ENCODE measurements at places on chromosomes 2 and 18.
A peak's percentile ranks its signal among the peaks of the same experiment; 100 is the strongest.

GRCh38 chr2:100957996-100958653 is 44.0 kb upstream of the RPL31 start:
- peak; percentile 94 for DNase-seq

GRCh38 chr18:66461344-66461743 is 142.5 kb downstream of the CDH19 start:
- no peak for DNase-seq

- DNase-seq, result no peak
Measured at GRCh38 chr2:232075859-232076258, 114.3 kb downstream of the DIS3L2 start.

- no peak for DNase-seq
Measured at GRCh38 chr2:50786345-50786744, 245.6 kb downstream of the NRXN1 start.

DNA sequence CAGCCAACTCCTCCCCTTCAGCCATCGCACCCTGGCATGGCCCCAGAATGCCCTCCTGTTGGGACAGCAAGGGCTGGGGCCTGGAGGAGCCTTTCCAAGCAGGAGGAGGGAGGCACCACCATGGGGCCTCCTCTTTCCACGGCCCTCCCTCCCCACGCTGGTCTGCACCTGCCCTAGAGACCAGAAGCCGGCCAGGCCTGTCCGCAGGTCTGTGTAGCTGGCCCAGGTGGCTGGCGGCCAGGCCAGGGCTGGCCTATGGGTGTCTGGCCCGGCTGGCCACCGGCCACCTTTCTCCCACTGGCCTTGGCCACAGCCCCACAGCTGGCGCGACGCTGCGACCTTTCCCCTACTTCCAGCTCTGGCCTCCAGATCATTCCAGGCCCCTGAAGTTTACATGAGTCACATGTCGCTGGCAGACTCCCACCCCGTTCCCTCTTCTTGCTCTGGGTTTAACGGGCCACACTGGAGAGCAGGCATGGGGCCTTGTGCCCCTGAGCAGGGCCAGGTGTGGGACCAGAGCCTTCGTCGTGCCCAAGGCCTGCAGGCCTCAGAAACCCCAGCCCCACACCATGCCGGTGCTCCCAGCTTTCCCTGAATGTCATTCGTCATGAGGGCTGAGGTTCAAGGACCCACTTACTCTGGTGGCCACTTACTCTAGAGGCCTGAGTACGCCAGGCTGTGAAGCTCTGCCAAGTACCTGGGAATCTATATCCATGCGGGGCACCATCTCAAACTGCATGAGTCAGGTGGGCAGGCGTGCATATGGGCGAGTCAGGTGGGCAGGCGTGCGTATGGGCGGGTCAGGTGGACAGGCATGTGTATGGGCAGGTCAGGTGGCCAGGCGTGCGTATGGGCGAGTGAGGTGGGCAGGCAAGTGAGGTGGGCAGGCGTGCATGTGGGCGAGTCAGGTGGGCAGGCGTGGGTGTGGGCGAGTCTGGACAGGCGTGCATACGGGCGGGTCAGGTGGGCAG is 33.3 kb upstream of the KLF11 start:
- DNase-seq, result peak; percentile 81

DNA sequence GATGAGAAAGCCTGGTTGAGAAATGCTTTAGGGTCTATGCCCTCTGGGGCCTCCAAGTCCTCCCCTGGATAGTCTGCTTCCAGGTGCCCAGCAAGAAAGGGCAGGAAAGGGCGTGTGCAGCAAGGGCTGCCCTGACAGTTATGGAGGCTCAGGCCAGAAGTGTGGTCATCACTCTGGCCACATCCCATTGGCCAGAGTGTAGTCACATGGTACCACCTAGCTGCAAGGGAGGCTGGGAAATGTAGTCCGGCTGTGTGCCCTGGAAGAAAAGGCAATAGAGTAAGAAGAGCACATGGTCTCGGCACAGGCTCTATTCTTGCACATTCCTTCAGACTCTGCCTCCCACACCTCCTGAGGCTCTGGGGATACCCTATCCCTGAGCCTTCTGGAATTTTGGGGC is 35.7 kb downstream of the ODC1 start:
- DNase-seq, result peak; percentile 57

GRCh38 chr18:11857177-11857887 is 6.1 kb downstream of the CHMP1B start:
- peak; percentile 98 for DNase-seq

DNA sequence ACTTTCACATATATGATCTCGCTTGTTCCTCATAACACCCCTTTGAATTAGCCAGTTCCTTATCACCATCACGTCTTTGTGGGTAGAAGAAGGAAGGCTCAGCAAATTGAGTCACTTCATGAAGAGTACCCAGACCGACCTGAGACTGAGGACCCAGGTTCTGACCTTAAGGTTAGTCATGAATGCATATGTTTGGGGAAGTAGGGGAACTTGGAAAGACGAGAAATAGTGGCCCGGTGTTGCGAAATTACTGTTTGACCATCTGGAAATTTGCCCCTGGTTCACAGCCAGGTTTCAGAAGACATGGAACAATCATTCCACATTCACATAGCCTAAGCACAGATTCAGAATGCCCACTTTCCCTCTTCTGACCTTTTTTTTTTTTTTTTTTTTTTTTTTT is 59.8 kb downstream of the MEIS1 start:
- peak; percentile 95 for DNase-seq

DNA sequence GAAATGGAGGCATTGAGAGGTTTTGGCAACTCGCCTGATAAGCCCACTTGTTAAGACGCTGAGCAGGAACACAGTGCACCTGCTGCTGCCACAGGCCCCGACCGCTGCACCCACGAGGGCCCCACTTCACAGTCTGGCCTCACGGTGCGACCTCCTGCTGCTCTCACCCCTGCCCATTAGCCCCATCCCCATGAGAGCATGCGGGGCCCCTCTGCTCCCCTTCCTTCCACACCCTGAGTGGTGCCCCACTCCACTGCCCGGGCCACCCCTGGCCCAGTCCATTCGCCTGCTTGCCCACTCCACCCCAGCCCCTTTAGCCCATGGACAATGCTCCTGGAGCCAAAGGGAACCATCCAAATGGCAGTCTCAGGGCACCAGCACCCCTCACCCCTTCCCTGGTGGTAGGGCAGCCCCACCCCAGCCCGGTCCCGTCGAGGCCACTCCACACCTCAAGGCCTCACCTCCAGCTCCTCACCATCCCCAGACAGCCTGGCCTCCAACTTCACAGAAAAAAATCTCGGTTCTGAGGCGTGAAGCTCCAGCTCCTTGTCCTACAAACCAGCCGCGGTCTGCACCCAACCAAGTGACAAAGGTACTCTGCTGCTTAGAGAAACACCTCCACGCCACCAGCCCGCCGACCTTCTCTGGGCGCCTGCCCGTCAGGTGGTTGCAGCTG is 6.7 kb upstream of the GPR55 start:
- no peak for DNase-seq

GRCh38 chr2:3814706-3815245 is 111.4 kb downstream of the DCDC2C start:
- no peak for DNase-seq

- no peak for DNase-seq
Measured at GRCh38 chr18:3455907-3456685, 6.1 kb downstream of the TGIF1 start.

GRCh38 chr18:69830189-69830588 is 117.5 kb downstream of the CD226 start:
- no peak for DNase-seq

DNA sequence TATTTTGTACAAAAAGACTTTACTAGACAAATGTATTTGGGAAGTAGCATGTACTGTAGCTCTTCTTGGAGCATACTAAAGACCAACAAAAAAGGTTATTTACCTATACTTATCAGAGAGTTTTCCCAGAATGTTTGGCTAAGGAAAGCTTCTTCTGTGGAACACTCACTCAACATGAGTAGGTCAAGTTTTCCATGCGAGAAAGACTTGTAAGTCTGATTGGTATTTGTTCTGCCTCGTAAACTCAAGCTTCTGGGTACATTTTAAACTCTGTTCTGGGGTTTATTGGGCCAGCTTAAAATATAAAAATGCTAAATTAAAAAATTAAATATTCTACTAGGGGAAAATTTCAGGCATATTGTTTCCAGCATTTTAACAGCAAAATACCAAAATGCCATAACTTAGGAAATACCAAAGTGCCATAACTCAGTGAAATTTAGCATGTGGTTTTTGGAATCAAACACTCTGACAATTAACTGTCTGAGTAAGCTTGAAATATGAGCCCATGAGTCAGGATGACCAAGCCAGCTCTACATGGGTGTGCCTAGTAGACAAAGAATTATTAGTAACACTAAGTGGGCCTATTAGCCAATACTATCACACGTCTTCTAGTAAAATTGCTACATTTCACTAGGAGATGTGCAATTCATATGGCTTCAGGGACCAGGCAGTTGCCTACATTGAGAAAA is 47.3 kb upstream of the SERPINE2 start:
- DNase-seq, result peak; percentile 93

DNA sequence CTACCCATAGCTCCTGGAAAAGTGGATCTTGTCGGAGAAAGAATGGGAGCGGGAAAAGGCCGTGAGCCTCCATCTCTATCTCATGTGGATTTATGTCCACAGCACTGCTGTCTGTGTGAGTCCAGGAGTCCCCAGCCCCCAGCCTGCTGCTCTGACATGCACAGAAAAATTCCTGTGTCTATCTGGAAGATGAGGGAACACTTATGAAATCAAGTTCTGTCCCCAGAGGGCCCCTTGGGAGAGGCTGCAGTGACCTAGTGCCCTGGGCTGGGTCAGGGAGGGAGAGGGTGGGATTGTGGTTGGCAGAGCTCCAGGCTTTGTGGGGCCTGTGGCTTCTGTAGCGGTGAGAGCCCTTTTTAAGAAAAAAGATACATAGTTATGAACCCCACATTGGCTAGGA is 37.6 kb downstream of the HJURP start:
- DNase-seq, result no peak

DNA sequence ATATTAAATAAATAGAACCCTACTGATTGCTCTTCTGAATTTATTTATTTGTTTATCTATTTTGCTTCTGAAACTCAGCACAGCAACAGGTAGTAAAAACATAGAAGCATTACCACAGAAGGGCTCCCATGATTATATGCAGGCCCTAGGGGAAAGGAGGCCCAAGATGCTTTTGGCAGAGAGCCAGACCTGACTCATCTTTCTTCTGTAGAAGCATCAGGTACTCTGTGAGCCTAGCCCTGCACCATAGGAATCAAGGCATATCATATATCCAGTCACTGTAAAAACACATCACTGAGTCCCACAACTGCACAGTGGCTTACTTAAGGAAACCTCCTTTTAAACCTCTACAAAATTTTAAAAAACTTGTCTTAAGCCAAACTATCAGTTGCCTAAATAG is 1.8 kb downstream of the SCN9A start:
- peak; percentile 91 for DNase-seq

- no peak for DNase-seq
Measured at GRCh38 chr2:129882476-129882875, 97.0 kb upstream of the RAB6C start.

- no peak for DNase-seq
Measured at GRCh38 chr2:26585100-26585499, 56.1 kb downstream of the CIB4 start.

DNA sequence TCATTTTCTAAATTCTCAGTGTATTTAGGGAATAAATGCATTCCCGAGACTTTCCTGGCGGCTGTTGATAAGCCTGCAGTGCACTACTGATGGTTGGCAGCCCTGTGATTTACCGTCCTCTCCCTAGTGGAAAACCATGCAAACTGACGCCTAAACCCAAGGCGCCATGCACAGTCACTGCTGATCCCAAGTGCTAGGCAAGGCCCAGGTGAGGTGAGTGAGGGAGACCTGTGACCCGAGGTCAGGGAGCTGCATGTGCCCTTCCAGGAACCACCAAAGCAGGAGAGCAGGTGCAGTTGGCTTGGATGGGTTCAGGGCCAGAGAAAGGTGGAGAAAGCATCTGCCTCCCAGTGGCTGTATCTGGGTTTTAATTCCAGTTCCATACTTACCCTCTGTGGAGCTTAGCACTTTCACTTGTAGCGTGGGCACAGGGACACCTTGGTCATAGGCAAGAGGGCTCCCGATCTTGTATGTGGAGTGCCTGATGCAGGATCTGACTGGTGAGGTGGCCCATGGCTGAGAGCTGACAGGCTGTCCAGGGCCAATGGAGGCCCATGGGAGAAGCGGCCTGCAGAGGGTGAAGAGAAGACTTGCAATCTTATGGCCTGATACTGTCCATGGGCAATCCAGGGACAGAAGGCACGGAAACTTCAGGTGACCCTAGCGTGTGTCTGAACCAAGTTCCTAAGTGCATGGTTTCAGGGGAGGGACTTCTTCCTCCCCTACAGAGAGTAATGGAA is 131.3 kb downstream of the SH3RF3 start:
- DNase-seq, result no peak

- no peak for DNase-seq
Measured at GRCh38 chr18:33957707-33958106, 267.0 kb downstream of the NOL4 start.

DNA sequence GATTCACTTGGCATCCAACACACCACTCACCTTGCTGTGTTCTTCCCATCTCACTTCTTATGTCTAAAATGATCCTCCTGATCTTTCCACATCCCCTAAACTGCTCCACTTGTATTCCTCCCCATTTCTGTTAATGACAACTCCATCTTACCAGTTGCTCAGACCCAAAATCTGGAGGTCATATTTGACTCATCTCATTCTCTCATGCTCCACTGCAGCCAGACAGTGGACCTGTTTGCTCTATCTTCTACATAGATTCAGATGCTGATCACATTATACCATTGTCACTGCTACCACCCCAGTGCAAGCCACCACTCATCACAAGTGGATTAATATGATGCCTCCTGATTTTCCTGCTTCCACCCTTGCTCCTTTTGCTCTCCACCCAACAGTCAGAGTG is 7.9 kb upstream of the NABP1 start:
- DNase-seq, result no peak
